Breast epithelium (tissue), 4 donors: ENCODE measurements at places on chromosomes 4 and X. TPM values are rescaled to one million over a fixed set of nuclear protein-coding genes. Genes with fewer than 3 reads are reported as not detected.

The NHS gene
- total RNA-seq, result 8.5 TPM

The TIGD4 gene
- total RNA-seq, result 0.66 TPM

The BEX5 gene
- total RNA-seq, result 5.3 TPM

DNA sequence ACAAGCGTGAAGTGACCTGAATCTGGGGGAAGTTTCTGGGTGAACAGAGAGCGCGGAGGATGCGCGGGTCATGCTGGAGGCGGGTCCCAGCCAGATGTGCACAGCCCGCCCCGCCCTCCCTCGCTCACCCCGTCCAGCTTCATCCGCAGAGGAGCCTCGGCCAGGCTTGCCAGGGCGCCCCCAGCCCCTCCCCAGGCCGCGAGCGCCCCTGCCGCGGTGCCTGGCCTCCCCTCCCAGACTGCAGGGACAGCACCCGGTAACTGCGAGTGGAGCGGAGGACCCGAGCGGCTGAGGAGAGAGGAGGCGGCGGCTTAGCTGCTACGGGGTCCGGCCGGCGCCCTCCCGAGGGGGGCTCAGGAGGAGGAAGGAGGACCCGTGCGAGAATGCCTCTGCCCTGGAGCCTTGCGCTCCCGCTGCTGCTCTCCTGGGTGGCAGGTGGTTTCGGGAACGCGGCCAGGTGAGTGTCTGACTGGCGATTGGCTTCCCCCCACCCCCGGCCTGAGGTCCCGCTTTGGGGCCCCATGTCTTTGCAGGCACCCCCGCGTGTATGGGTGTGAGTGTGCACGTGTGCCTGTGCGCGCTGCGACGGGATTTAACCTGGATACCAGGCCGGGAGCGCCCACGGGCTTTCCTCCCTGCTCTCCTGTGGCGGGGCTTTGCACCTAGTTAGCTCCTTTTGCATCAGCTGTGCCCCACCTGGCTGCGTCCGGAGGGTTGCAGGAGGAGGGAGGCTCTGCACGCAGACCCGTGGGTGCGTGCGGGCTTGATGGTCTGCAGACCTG, at the start of gene EGFL6:
Gene EGFL6, plus strand, starts transcription at position 123 of the 782 bp plus-strand sequence. Its CDS starts 261 bp downstream, at position 384.
- no peak within 1 kb of the TSS for H3K27ac ChIP-seq
- DNase-seq, result no peak
- no peaks in the 10 kb centered on the region for H3K36me3 ChIP-seq
- peaks cover 87% of the 10 kb centered on the region for H3K27me3 ChIP-seq
- no peaks in the 10 kb centered on the region for H3K4me1 ChIP-seq
- H3K4me3 ChIP-seq, result peak within 1 kb of the TSS; percentile 60

DNA sequence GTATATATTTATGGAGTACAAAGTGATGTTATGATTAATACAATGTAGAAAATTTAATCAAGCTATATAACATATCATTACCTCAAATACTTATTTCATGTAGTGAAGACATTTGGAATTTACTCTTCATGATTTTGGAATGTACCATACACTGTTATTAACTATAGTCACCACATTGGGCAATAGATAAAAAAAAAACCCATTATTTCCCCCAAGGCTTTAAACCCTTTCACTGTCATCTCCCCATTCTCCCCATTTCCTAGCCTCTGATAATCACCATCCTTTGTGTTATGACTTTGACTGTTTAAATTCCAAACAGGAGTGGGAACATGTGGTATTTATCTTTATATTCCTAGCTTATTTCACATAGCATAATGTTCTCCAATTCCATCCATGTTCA, 2189.1 kb upstream of the AGA start:
- DNase-seq, result no peak
- H3K36me3 ChIP-seq, result no peaks in the 10 kb centered on the region
- H3K27me3 ChIP-seq, result no peaks in the 10 kb centered on the region
- H3K4me3 ChIP-seq, result no peak overlapping the region
- H3K27ac ChIP-seq, result no peak overlapping the region
